Stimulated activated CD4-positive, alpha-beta T cell treated with anti-CD3 and anti-CD28 coated beads, TNF-alpha, amount 100 ng/mL, for 24 hours (primary cell): ENCODE measurements at places on chromosomes 1 and 21.
A peak's percentile ranks its signal among the peaks of the same experiment; 100 is the strongest.

DNA sequence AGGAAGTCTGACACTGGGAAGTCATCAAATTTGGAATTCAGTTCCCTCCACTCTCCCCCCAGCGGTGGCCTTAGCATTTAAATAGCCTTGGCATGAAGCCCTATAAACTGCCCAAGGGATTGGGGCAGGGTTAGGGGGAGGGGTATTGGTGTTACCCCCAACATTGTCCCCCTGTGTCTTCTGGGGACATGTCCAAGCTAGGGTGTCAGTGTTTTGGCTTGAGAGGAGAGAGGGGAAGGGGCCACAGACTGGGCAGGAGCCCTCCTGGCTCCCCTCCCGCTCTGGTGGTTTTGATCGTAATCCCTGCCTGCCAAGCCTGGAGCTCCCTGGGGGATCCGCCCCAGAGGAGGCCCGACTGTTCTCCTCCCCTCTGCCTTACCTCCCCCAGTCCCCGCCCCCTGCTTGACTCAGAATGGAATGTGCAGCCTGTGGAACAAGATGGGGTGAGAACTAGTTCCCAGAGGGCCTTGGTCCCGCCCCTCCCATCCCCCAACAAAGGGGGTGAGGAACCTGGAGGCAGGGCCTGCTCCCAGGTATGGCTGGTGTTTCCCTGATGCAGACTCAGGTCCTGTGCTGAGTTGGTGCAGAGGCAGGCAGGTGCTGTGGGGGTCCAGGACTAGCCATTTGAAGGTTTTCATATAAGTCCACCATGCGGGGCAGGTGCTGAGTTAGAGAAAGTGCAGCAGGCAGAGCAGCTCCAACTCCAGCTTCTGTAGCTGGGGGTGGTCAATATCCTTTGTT is 7.4 kb downstream of the SOX13 start:
- DNase-seq: no peak

- DNase-seq: no peak
Measured at GRCh38 chr1:222546548-222547259, 1.2 kb downstream of the HHIPL2 start.

GRCh38 chr1:234975941-234976860 is 152.4 kb downstream of the TOMM20 start:
- DNase-seq: no peak

DNA sequence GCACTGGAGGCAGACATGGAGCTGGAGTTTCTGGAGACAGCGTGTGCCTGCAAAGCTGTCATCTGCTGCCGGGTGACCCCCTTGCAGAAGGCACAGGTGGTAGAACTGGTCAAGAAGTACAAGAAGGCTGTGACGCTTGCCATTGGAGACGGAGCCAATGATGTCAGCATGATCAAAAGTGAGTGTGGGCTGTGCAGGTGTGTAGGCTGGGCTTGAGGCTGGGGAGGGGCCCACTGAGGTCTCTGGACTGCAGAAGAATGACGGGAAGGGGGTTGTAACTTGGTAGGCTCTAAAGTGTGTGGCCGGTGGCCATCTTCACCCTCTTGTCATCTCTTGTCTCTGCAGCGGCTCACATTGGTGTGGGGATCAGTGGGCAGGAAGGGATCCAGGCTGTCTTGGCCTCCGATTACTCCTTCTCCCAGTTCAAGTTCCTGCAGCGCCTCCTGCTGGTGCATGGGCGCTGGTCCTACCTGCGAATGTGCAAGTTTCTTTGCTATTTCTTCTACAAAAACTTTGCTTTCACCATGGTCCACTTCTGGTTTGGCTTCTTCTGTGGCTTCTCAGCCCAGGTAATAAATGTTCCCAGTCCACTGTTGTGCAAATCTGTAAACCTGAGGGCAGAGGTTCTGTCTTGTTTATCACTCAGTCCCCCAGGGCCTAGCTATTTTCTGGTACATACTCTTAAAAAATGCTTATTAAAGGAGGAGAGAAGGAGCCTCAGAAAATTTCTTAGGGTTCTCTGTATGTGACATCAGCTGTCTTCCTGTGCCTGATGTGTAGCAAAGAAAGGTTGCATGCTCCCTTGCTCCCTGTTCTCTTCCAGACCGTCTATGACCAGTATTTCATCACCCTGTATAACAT is 19.9 kb downstream of the ATP8B2 start:
- no peak for DNase-seq

GRCh38 chr1:26692793-26693490 is 2.9 kb upstream of the ARID1A start:
- peak; percentile 79 for DNase-seq

DNA sequence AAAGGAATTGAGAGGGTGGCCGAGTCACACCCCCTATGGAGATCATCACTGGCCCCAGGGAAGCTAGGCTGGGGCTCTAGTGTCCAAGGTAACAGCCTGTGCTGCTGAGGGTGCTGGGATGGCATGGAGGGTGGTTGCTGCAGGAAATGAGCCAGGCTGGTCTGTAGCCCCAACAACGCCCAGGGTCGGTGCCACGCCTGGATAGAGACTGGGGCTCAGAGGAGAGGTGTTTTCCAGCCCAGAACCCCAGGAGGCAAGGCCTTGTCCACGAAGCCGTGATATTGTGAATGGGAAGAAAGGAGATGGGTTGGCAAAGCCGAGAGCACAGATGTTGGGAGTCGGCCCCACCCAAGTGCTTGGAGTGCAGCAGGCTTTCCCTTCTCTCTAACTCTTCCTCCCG is 68.9 kb upstream of the ACTRT2 start:
- no peak for DNase-seq

DNA sequence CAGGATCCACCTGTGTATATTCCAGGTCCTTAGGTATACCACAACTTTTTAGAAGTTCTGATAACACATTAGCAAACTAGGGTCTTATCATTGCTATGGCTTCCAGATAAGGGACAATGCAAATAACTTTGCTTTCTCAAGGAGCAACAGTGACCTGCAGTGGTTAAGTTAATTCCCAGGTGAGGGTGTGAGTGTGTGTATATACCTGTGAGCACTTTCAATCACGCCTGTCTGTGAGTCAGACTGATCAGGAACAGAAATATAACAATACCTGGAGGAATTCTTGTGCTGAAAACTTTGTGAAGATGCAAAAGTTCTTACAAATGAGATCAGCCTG is 317.0 kb downstream of the PAPPA2 start:
- DNase-seq: no peak

GRCh38 chr1:167629681-167630567 is at the start of gene RCSD1:
Gene RCSD1 (plus strand): TSS chr1:167630232. CDS start chr1:167630424, 192 bp downstream.
- peak; percentile 69 for DNase-seq
